ENCODE measurements at places on chromosomes 5 and 9. TPM values are rescaled to one million over a fixed set of nuclear protein-coding genes. Genes with fewer than 3 reads are reported as not detected.

DNA sequence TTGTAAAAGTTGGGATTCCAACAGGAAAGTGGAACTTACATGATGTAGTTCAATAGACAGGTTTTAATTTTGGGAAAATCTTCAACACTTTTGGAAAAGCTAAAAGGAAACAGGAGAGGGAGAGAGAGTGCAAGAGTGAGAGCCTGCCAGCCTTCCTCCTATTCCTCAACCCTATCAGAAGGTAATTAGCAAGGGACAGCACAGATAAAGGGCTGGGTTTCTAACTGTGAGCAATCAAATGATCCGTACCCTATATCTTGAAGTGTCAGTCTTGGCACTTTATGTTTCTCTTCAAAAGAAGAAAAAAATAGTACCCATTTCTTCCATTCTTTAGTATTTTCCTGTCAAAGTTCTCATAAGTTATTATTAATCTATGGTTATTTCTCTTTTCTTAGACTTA, 79.4 kb downstream of the FER start:
- DNase-seq: no peak

CTNNA1 gene
- total RNA-seq: 395 TPM

GRCh38 chr5:138938526-138938925, 63.4 kb upstream of the LRRTM2 start:
- DNase-seq: no peak

KIF24 gene
- total RNA-seq: 2.5 TPM

DNA sequence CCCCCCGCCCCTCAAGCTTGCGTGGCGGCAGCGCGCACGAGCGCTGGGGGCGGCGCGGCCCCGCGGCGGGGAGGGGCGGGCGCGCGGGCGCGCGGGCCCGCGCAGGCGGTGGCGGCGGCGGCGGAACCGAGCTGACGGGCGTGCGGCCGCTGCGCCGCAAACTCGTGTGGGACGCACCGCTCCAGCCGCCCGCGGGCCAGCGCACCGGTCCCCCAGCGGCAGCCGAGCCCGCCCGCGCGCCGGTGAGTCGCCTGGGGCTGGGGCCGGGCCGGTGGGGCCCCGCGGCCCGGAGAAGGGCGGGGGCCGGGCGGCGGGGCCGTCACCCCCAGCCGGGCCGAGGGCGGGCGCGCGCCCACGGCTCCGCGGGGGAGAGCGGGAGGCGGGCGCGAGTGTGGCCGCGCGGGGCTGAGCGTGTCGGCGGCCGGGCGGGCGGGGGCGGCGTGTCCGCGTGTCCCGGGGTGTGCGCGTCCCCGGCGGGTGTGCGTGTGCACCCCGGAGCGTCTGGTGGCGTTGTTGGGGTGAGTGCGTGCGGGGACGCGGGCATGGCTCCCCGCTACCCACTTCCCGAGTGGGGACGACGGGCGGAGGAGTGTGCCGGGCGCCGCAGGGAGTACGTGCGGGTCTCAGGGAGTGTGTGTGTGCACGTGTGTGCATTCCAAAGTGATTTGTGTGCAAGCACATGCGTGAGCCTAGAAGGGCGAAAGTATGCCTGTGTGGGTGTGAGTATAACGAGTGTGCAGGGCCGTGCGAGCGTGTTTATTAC, at the start of gene NEK6:
TSS of gene NEK6 (plus strand) at position 106 of the 763 bp plus-strand sequence. CDS start 44,016 bp downstream, outside the sequence.
- DNase-seq: peak; percentile 84

GRCh38 chr5:659496-660263, 33.5 kb downstream of the TPPP start:
- no peak for DNase-seq

GAS1 gene
- total RNA-seq: 3.1 TPM

Measured in IMR-90 (cell line).